Nucleus accumbens (tissue), 56 donors: ENCODE measurements at places on chromosomes 3 and 15.
A peak's percentile ranks its signal among the peaks of the same experiment; 100 is the strongest.

- no peak for DNase-seq
These were observed 37.4 kb upstream of the LDHAL6B start for GRCh38 chr15:59169251-59169708.

DNA sequence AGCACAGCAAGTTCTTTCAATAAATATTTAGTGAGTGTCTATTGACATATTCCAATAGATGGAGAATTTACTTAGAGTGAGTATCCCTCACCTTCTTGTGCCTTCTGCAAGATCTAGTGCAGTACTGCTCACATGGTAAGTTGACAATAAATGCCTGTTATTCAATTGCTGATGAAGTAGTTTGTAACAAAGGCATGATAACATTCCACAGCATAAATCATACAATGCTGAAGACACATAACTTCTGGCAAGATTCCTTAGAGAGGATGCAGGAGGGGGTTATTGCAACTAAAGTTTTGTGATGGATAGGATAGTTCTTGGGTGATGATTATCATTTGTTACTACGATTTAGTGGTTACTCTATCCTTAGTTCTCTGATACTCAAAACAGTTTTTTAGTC lies 112.2 kb upstream of the RBMS3 start:
- no peak for DNase-seq

DNA sequence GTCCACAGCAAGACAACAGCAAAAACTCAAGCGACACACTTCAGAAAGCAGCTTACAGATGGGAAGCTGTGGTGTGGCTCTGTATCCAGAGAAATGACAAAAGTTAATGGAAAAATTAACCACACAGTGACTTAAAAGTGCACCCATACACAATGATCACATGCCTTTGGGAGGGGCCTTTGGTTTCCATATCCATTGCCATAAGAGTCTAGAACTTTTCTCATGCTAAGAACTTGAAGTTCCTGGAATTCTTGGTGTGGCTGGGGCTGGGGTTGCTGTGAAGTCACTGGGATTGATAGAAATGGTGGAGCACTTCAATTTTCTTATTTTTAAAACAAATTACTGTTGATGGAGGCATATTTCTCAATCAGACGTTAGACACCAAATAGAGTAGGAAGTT lies 108.6 kb upstream of the FEZF2 start:
- no peak for DNase-seq

GRCh38 chr3:186259612-186260383 lies 102.2 kb downstream of the DGKG start:
- peak; percentile 4 for DNase-seq

GRCh38 chr3:98717584-98717983 lies 45.6 kb upstream of the ST3GAL6 start:
- DNase-seq, result no peak

- DNase-seq, result no peak
These were observed 1.6 kb downstream of the IL12A start for GRCh38 chr3:159989973-159990846.

DNA sequence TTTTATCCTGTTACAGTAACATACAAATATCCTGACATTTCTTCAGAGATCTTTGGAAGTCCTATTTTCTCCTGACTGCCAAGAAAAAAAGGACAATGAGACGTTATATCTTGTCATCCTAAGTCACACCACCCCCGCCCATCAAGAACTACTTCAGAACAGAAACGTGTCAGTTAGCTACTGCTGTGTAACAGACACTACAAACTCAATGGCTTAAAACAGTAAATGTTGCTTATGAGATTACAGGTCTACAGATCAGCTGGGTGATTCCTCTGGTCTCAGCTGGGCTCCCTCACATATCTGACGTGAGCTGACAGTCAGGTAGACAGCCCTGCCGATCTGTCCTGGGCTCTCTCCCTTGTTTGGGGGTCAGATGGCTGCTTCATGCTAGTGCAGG lies 20.5 kb upstream of the CCDC174 start:
- DNase-seq, result no peak

GRCh38 chr3:147119989-147120388 lies 286.4 kb downstream of the ZIC4 start:
- no peak for DNase-seq

DNA sequence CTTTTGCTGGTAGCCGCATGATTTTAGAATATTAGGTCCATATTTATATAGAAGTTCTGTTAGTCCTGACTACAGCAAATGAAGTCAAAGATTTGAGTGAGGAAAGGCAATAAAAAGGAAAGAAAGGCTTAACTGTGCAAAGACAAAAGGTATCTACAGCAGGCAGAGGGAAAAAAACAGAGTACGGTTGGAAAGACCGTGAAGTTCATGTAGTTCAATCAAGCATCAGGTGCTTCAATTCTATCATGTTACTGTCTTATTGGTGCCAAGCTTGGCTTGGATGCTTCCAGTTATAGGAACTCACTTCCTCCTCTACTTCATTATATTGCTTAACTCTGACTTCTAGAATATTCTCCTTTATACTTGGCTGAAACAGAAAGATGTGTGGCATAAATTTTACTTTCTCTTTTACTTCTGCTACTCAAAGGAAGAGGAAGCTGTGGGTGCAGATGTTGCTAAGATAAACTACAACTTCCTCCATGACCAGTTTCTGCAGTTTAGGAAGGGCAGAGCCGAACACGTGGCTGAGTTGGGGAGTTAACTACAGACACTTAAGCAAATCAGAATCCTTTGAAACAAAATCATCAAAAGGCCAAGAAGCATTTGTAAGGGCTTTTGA lies 72.6 kb upstream of the ZBED2 start:
- no peak for DNase-seq

DNA sequence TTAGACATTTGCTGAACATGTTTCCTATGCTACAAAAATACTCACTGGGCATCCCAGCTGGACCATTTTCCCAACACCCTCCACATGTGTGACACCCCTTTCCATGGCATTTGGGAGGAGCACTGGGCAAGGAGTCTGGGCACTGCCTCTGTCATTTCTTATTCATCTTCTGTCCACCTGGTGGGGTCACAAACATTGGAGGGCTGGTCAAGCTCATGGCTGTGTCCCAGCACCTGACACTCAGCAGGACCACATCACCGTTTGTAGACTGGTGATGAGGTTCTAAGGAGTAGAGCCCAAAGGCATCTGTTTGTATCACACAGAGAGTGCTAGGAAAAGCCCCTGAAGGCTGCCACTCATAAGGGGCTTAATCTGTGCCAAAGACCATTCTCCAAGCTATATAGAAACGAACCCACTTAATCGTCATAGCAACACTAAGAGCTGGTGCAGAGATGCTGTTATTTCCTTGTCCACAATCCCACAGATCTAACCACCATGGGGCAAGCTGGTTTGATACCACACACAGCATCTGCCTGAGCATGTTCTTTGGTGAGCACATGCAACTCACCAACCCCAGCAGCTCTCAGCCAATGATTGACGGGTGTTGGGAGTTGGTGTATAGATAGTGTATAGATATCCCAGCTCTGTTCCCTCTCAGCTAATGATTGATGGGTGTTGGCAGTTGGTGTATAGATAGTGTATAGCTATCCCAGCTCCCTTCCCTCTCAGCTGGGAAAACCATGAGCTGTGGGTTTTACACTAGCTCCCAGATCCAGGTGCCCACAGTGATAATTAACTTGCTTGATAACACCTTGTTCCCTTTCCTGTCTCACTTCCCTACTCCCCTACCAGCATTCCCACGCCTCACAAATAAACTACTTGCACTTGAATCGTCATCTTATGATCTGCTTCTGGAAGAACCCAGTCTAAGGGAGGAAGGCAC lies 42.7 kb upstream of the ATP2B2 start:
- no peak for DNase-seq

- no peak for DNase-seq
These were observed 59.6 kb downstream of the ITGA11 start for GRCh38 chr15:68372291-68372811.

DNA sequence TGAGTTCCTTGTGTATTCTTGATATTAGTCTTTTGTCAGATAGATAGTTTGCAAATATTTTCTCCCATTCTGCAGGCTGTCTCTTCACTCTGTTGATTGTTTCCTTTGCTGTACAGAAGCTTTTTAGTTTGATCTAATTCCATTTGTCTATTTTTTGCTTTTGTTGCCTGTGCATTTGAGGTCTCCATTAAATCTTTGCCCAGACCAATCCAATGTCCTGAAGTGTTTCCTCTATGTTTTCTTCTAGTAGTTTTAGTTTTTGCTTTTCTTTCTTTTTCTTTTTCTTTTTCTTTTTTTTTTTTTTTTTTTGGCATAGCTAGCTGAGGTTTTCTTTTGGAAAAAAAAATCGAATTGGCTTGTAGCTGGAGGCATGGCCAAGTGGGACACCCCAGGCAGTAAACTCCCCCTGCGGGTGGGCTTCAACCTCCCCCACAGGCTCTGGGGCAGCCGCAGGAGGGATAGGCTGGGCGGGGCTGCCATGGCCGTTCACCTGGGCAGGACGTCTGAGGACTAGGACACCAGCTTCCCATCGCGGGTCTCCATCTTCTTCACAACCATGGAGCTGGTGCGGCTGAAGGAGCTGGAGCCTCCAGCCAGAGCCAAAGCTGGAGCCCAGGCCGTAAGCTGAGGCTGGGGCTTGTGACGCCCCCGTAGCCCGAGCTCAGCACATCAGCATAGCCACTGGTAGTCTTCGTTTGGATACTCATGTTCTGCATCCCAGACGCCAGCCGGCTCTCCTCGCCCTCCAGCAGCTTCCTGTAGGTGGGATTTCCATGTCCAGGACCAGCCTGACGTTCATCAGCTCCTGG lies 16.2 kb upstream of the PSTPIP1 start:
- DNase-seq, result no peak

DNA sequence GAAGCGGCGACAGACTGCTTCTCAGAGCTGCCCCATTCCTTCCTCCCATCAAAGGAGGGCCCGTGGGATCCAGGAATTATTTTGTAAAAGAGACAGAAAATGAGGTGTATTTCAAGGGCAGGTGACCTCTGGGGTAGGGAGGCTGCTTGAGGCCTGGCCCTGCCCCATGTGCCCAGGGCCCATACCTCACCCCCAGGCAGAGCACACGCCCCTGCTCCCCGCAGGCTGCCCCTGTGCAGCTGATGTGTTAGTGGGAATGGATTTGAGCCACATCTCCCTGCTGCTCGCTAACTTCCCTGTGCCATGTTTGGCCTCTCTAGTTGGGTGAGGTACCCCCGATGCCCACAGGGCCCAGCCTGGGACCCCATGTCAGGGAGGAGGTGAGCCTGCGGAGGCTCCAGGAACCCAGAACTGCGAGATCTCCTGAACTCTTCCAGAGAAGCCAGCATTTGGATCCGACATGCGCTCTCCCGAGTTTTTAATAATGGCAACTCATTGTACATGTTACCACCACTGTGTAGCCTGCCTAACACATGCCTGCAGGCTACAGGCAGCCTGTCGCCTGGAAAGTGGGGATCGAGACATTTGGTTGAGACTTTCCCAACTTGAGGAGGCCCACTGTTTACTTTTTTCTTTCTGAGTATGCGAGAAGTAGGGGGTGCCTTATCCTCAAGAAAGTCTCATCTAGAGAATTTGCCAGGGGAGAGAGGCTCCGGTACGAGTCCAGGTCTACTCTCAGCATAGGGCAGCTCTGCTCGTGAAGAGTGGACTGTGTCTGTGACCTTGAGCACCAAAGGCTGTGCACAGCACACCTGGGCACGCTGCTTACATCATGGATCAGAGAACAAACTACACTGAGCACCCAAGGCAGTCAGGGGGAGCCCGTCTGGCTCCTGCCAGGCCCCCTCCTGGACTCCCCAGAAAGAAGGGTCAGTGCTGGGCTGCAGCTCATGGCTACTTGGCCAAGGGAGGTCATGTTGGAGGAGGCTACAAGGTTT lies 36.1 kb downstream of the PCSK6 start:
- DNase-seq, result no peak

DNA sequence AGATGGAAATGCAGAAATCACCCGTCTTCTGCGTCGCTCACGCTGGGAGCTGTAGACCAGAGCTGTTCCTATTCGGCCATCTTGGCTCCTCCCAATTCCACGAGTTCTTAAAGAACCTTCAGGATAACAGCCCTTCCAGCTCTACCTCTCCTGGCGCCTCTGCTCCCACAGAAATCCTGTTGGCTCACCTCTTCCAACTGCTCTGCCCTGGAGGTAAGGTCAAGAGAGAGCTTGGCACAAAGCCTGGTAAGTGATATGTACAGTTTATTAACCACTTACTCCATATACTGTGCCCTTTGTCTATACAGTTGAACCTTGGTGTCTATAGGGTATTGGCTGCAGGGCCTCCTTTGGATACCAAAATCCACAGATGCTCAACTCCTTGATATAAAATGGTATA lies 17.8 kb upstream of the FGF12 start:
- no peak for DNase-seq

- DNase-seq, result no peak
These were observed 31.8 kb downstream of the MYO9A start for GRCh38 chr15:72086010-72086697.

DNA sequence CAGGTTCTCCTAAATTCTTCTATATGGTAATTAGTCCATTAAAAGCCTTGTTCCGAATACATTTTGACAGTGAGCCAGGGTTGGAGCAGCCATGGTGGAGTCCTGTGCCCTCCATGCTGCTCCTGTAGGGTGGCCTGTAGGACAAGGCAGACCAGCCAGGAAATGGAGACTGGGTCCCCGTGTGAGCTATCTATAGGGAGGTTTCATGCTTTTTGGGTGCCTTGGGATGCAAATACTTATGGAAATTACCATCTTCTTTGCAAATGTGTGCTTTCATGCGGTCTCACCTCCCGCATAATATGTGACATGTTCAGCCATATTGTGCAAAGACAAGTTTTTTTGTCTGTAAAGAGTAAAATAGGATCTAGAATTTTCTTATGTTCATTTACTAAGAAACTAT lies 58.0 kb upstream of the FURIN start:
- no peak for DNase-seq
